ENCODE measurements at places on chromosomes 1 and 21.

DNA sequence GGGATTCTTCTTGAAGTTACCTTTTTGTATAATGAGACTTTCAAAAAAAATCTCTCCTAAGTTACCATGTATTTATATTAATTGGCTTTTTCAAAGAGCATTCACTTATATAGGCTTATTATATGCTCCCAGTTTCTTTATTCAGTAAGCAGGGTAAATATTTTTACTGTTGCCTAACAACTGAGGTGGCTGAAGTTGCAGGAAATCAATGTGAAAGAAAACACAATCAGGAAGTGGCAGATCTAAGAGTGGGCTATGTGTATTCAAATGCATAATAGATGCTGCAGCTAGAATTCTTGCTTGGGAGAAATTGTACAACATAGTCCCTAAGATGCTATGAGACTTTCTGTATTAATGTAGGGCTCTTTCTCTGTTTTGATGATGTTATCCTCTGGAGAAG, 606.9 kb downstream of the NUF2 start:
- DNase-seq: no peak

DNA sequence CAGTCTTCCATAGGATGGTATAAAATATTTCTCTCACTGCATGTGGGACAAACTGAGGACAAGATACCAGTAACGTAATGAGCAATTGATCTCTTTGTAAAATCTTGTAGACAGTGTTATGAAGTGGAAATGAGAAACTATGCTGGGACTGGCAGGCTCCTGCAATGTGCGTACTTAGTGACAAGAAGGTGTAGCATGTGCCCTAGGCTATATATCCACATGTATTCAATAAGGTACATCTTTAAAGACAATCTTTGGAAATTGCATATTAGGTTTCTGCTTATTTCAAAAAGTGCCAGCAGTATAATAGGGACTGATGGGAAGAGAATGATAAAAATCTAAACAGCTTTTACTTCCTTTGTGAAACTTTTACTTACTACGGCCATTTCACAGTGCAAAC, 81.9 kb upstream of the GREM2 start:
- no peak for DNase-seq

- DNase-seq: no peak
Observed at GRCh38 chr1:152252157-152252556, 28.2 kb upstream of the HRNR start.

DNA sequence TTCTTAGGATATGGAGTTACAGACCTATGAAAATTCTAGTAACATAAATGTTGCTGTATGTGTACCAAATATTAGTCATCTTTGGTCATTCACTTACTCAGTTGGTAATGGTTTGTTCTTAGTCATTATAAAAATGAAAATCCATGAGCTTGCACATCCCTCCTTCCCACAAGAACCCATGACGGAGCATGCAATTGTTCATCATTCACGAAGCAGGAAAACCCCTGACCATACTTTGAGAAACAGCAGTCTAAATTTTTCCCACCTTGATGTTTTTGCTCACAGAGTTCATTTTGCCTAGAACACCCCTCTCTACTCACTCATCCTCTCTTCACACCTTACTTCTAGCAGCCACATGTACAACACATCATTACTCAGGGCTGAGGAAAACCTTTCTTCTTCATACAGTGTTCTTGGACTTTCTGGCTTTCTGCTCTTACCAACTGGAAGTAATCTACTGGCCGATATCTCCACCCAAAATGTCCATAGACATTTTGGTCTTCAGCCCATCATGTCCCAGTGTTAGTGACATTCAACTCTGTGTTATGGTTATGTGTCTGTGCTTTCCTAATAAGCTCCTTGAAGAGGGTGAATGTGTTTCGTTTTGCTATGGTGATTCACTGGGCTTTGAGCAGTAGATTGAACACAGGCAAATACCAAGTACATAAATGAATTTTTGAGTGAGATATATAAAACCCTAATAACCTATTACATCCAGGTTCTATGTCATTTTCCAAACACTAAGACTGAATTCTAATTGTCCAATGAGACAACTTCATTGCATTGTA, 189.9 kb downstream of the ZC3H11B start:
- no peak for DNase-seq

- DNase-seq: no peak
Observed at GRCh38 chr21:46625759-46626158, 9.7 kb upstream of the PRMT2 start.

DNA sequence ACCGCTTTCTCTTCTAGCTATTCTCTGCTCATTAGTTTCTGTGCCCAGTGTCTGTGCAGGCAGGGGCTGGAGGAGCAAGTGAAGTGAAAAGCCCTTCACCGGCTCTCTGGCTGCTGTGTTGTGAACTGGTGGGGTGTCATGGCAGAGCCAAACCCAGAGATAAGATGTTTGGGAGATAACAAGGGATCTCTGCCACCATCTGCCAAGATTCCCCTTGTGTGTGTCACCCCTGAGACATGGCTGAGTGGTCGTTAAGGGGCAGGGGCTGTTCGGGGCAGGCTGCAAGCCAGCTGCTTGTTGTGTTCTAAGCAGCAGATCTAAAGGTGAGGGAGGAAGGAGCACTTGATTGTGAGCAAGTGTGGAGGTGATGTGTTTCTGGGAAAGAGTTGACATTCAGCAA, 24.5 kb downstream of the CNIH3 start:
- no peak for DNase-seq

GRCh38 chr1:174746024-174746808, 253.5 kb upstream of the CACYBP start:
- no peak for DNase-seq

- no peak for DNase-seq
Observed at GRCh38 chr1:50658459-50659076, 235.3 kb upstream of the DMRTA2 start.

DNA sequence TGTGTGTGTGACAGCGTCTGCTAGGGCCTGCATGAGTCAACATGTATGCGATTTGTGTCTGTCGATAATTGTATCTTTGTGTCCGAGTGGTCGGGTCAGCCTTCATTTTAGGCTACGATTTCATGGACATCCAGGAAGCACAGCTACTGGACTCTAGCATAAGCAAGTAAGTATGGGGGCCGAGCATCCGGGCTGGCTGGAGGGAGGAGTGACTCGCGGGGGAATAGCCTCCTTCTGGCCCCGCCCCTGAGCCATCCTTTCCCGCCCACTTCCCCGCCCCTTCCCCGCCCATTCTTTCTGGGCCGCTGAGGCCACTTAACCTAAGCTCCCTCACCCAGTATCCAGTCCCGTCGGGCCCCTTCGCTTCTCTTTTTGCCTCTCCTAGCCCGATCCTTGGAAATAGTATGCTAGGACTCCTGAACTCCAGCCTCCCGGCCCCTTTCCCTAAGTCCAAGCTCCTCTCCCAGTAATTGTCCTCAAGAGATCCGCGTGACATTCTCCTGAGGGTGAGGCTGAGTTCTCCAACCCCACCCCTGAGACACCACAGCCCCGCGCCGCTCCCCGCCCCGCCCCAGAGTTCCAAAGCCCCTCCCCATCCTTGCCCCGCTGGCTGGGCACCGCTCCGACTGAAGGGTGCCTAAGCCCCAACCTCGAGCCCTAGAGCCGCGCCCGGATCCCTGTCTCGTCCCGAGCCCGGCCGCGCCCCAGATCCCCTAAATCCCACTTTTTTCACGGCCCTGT, 1.2 kb downstream of the MAP3K6 start:
- peak; percentile 77 for DNase-seq

DNA sequence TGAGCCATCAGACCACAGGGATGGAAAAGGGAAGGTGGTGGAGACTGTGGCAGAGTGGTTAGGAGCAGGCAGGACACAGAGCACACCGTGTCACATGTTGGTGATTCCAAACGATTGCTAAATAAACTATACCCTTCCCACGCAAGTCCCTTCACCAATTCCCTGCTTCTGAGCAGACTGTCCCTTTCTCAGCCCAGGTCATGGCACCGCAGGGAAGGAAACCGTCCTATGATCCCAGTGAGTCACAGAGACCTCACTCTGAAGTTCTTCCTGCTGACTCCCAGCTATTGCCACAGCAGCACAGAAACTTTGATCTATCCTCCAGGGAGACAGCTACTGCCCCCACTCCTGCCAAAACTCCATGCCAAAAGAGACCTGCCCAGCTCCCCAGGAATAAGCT, 19.2 kb downstream of the RIMS3 start:
- no peak for DNase-seq

DNA sequence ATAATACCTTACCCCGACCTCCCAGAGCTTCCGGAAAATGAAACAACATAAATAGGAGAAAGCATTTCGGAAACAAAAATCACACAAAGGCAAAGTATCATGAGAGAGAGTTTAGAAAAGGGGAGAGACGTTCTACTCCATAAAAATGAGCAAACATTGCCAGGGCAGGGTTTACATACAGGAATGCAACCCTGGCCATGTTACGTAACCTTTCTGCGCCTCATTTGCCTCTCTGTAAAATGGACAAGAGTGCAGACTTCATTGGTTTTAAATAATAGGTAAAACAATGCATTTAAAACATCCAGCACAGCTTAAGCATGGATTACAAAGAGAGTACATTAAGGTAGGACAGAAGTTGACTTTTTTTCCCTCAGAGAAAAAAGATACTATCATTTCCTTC, 45.6 kb downstream of the PHC2 start:
- no peak for DNase-seq

- DNase-seq: no peak
Observed at GRCh38 chr21:45950740-45951515, 30.6 kb upstream of the COL6A1 start.

DNA sequence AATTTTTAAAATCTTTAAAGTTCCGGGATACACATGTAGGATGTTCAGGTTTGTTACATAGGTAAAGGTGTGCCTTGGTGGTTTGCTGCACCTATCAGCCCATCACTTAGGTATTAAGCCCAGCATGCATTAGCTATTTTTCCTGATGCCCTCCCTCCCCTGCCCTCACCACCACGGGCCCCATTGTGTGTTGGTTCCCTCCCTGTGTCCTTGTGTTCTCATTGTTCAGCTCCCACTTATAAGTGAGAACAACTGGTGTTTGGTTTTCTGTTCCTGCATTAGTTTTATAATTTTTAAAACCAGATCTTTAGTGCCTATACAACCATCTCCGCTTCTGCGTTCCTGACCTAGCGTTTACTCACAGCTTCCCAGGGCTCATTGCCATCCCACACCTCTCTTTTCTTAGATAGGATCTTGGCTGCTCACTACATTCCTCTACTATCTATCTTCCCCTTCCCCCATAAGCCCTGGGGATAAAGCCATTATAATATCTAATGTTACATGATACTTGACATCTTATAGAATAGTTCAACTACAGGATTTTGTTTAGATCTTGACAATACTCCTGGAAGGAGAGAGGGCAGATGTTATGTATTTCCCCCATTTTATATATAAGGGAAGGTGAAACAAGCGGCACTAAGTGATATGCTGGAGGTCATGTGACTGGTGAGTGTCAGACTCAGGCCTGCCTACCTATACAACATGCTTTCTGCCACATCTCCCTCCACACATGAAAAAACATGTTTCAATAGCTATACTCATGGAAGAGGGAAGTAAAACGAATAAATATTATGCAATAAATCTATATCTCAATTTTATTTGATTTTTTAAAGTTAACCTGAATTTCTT, 52.3 kb upstream of the DNAJC6 start:
- no peak for DNase-seq

- no peak for DNase-seq
Observed at GRCh38 chr1:170910273-170910672, 25.1 kb upstream of the MROH9 start.

DNA sequence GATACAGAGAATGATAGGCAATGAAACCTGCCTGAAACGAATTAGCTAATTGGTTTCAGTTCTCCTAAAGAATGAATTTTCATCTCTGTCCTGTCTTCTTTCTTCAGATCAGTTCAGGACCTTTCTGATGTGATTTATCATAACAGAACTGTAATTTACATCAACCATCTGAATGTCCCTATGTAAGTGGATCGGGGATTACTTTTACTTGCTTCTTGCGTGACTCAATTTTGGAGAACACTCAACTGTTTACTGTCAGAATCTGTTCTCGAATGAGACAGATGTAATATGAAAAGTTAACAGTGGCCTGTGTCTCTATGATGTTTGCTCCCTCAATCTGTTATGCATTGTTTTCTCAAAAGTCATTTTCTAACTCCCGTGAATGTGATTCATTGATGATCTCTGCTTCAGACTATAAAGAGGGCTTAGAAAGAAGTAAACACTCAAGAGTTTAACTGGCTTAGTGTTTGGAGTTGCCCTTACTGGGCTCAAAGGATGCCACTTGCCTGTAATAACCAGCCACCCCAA, 111.0 kb downstream of the GABPA start:
- DNase-seq: no peak

- no peak for DNase-seq
Observed at GRCh38 chr1:197911857-197912696, 5.1 kb upstream of the LHX9 start.

DNA sequence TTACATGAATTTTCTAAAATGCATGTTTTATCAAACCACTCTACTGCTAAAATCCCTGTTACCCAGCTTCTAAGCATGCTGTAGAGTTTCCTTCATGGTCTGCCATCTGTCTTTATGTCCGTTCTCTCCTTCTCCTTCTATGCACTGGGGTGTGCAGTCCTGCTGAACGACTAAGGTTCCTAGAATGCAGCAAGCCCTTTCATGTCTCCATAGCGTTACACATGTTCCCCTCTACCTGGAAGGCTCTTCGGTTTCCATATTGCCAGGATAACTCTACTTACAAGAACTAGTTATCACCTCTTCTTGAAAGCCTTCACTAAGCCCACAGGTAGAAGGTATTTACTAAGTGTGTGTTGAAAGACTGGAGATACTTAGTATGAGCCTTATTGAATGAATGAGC, 22.2 kb downstream of the DNM3 start:
- no peak for DNase-seq

- DNase-seq: no peak
Observed at GRCh38 chr1:17369466-17369865, 2.5 kb upstream of the PADI6 start.

GRCh38 chr1:167643441-167643840, 13.4 kb downstream of the RCSD1 start:
- no peak for DNase-seq

DNA sequence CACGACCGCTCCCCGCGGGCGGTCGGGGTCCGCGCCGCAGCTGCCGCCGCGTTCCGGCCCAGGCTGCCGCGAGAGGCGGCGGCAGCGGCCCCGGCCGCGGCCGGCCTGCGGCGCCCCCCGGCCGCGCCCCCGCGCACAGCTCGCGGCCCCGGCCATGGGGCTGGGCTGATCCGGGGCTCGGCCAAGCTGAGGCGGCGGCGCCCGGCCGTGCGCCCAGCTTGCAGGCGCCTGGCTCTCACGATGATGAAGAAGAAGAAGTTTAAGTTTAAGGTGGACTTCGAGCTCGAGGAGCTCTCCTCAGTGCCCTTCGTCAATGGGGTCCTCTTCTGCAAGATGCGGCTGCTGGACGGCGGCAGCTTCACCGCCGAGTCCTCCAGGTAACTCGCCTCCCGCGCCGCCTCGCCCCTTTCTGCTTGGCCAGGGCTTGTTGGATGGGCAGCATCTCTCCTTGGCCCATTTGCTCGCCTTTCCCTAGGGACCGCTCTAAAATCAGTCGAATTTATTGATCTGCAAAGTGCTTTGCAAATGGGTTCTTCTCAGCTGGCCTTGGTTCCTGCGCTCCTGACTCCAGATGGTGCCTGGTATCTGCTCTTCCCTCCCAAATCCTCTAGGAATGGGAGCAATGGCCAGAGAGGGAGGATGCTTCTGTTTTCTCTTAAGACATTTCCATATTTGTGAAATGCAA, 431 bp downstream of the EEIG2 start:
- DNase-seq: no peak

Measured in stimulated activated CD4-positive, alpha-beta T cell treated with anti-CD3 and anti-CD28 coated beads, Interleukin-15, amount 100 ng/mL, for 48 hours (primary cell).